ENCODE measurements at places on chromosomes 4 and X.

DNA sequence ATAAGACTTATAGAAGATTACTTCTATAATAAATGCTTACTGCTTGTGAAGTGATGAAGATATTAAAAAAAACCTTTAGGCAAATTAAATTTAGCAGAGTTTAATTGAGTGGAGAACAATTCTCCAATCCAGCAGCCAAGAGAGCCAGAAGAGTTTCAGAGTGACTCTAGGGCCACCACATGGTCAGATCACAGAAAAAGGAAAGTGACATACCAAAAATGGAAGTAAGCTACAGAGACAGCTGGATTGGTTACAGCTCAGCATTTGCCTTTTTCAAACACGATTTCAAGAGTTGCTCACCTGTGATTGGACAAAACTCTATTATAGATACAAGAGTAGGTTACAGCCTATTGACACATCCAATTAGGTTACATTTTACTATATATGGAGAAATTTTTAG lies 79.0 kb upstream of the TRAM1L1 start:
- no peak for DNase-seq
- H3K27ac ChIP-seq, result no peak overlapping the region
- no peaks in the 10 kb centered on the region for H3K27me3 ChIP-seq
- H3K4me3 ChIP-seq, result no peak overlapping the region
- no peaks in the 10 kb centered on the region for H3K4me1 ChIP-seq

- no peaks in the 10 kb centered on the region for H3K4me1 ChIP-seq
- no peak overlapping the region for H3K27ac ChIP-seq
- DNase-seq, result no peak
- no peaks in the 10 kb centered on the region for H3K36me3 ChIP-seq
- H3K27me3 ChIP-seq, result peaks cover 8% of the 10 kb centered on the region
Measured at GRCh38 chr4:632926-633325, 7.6 kb downstream of the PDE6B start.

DNA sequence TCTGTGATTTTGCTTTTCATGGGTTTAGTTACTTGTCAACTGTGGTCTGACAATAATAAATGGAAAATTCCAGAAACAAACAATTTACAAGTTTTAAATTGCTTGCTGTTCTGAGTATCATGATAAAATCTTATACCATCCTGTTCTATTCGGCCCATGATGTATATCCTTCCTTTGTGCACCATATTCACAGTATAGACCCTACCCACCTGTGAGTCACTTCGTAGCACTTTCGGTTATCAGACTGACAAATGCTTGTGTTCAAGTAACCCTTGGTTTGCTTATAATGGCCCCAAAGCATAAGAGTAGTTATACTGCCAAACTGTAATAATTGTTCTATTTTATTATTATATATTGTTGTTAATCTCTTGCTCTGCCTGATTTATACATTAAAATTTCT lies 1183.4 kb upstream of the PCDH7 start:
- H3K4me3 ChIP-seq, result no peak overlapping the region
- no peaks in the 10 kb centered on the region for H3K4me1 ChIP-seq
- H3K27me3 ChIP-seq, result no peaks in the 10 kb centered on the region

- H3K27me3 ChIP-seq, result no peaks in the 10 kb centered on the region
- H3K27ac ChIP-seq, result no peak overlapping the region
- H3K4me3 ChIP-seq, result no peak overlapping the region
- no peaks in the 10 kb centered on the region for H3K4me1 ChIP-seq
- H3K36me3 ChIP-seq, result peaks cover 18% of the 10 kb centered on the region
- DNase-seq, result no peak
Measured at GRCh38 chr4:26410385-26411293, 79.6 kb downstream of the CCKAR start.

DNA sequence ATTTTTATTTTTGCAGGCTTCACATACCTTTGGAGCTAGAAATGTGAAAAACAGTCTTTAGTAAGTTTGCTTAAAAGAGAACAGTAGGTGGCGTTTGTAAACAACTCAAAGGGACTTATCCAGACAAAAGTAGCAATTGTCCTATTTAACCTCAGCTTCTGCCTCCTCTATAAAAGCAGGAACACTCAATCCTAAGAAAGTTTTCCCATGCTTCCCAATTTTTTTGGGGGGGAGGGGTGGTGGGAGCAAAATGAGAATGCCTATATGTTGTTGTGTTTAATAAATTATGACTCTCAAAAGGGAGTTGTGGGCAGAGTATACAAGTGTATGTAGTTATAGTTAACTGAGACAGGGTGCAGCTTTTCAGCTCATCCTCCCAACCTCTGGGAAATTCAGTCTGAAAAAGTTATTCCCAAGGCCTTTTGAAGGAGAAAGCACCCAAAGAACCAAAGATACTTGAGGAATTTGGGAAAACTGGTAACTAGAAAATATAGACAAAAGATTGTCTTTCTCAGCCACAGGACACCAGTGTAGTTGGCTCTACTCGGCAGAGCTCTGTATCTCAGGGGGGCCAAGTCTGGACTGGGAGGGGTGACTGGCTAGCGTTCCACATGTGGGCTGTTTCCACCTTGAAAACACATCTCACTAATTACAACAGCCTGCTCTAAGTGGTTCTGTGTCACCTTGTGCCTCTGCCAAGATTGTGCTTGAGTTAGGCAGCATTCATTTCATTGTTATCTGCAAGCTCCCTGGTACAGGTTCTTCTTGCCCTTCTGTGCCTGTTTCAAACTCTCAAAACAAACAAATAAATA lies 2.8 kb downstream of the SFRP2 start:
- H3K36me3 ChIP-seq, result no peaks in the 10 kb centered on the region
- peaks cover 20% of the 10 kb centered on the region for H3K4me1 ChIP-seq
- DNase-seq, result no peak
- H3K27me3 ChIP-seq, result peaks cover 81% of the 10 kb centered on the region
- no peak overlapping the region for H3K4me3 ChIP-seq

DNA sequence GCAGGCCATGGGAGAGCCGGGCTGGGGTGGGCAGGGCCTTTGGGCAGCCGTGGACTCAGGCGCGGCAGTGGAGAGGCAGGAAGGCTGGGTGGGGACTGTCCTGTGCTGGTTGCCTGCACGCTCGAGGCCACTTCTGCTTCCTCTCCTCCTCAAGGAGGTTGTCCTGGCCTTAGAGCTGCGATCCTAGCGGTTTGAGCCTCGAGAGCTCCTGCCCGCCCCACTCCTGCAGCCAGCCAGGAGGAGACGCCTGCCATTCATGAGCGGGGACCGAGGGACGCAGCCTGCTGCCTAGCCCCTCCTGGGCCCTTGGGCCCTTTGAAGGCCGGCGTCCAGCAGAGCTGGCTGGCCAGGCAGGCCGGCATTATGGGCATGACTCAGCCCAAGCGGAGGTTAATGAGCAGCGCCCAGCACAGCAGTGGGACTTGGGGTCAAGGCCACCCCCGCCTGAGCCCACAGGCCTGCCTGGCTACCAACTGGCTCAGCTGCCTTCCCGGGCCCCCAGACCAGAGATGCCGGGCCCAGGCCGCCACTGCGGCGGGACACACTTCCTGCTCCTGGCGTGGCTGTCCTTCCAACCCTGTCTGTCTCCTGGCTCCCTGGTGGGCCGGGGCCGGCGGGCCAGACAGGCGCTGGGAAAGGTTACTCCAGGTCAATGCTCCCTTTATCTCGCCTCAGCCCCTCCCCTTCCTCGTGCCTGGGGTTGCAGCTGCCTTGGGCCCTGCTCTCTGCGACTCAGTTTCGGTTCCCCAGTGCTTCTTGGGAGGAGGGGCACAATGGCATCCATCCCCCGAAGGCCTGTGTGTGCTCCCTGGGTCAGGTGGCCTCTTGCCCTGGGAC lies 1.8 kb downstream of the ABCD1 start:
- DNase-seq, result peak; percentile 46
- H3K27ac ChIP-seq, result peak overlapping the region; percentile 76
- H3K4me3 ChIP-seq, result peak overlapping the region; percentile 63

- H3K27me3 ChIP-seq, result no peaks in the 10 kb centered on the region
- peaks cover 31% of the 10 kb centered on the region for H3K36me3 ChIP-seq
- DNase-seq, result no peak
- peaks cover 40% of the 10 kb centered on the region for H3K4me1 ChIP-seq
- peak overlapping the region; percentile 91 for H3K27ac ChIP-seq
- peak overlapping the region; percentile 77 for H3K4me3 ChIP-seq
Measured at GRCh38 chrX:45771114-45771513, 570.4 kb upstream of the DIPK2B start.

- no peak overlapping the region for H3K27ac ChIP-seq
- no peaks in the 10 kb centered on the region for H3K4me1 ChIP-seq
- no peaks in the 10 kb centered on the region for H3K27me3 ChIP-seq
- no peak overlapping the region for H3K4me3 ChIP-seq
- H3K36me3 ChIP-seq, result no peaks in the 10 kb centered on the region
- DNase-seq, result no peak
Measured at GRCh38 chr4:105022811-105023667, 123.6 kb upstream of the TET2 start.

- H3K4me3 ChIP-seq, result no peak overlapping the region
- DNase-seq, result no peak
- no peaks in the 10 kb centered on the region for H3K36me3 ChIP-seq
Measured at GRCh38 chr4:7356667-7357310, 77.9 kb downstream of the PSAPL1 start.

GRCh38 chr4:54120518-54120917 lies 20.6 kb downstream of the GSX2 start:
- H3K4me1 ChIP-seq, result no peaks in the 10 kb centered on the region
- H3K27me3 ChIP-seq, result peaks cover 25% of the 10 kb centered on the region
- peaks cover 3% of the 10 kb centered on the region for H3K36me3 ChIP-seq
- no peak overlapping the region for H3K4me3 ChIP-seq

GRCh38 chrX:116267511-116268040 lies 97.0 kb downstream of the AGTR2 start:
- H3K27me3 ChIP-seq, result no peaks in the 10 kb centered on the region
- H3K27ac ChIP-seq, result no peak overlapping the region
- H3K4me3 ChIP-seq, result no peak overlapping the region
- no peaks in the 10 kb centered on the region for H3K4me1 ChIP-seq

Data from activated naive CD8-positive, alpha-beta T cell treated with anti-CD3 and anti-CD28 coated beads for 36 hours (primary cell).